NCI-H2171 (cell line): ENCODE measurements at places on chromosomes 2 and 18.

GRCh38 chr2:201532686-201533304 is 81.3 kb downstream of the STRADB start:
- no peak for DNase-seq

DNA sequence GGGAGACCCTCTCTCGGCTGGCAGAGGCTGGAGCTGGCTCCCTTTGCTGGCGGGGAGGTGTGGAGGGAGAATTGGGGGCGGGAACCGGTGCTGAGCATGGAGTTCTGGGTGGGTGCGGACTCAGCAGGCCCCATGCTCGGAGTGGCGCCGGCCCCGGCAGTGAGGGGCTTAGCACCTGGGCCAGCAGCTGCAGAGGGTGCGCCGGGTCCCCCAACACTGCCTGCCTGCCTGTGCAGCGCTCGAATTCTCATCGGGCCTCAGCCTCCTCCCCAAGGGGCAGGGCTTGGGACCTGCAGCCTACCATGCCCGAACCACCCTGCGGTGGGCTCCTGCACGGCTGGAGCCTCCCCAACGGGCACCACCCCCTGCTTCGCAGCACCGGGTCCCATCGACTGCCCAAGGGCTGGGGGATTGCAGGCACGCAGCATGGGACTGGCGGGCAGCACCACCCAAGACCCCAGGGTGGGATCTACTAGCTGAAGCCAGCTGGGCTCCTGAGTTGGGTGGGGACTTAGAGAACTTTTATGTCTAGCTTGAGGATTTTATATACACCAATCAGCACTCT is 129.8 kb downstream of the LRRC30 start:
- no peak for DNase-seq

GRCh38 chr2:163302141-163302540 is 433.7 kb downstream of the FIGN start:
- DNase-seq = no peak

DNA sequence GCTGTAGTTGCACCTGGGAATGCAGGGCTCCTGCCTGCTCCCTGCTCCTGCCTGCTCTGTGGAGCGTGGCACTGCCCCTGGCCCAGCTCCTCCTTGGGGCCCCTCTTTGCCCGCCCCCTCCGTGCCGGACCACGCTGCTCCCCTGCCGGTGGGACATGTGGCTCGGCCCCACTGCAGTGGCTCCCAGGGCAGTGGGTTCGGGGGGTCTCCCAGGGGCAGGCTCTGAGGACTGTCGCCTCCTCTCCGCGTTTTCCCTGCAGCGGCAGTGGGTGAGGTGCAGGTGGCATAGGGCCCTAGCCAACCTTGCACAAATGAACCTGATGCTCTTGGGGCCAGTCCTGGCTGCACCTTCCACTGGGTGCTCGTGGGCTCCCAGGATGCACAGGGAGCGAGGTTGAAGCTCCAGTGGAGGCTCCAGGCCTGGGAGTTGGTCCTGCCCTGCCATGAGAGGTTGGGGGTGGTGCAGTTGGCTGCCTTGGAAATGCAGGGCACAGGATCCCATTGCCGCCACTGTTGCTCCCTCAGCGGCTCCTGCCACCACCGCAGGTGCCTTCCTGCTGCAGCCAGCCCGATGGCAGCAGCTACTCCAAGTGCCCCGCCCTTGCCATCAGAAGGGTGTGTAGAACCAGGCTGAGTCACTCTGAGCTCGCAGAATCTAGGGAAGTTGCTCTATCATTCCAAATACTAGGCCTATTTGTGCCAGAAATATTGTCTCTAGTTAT is 313.1 kb upstream of the SYT4 start:
- no peak for DNase-seq
